ENCODE measurements at places on chromosomes 1 and 21. TPM values are rescaled to one million over a fixed set of nuclear protein-coding genes. Genes with fewer than 3 reads are reported as not detected.

DNA sequence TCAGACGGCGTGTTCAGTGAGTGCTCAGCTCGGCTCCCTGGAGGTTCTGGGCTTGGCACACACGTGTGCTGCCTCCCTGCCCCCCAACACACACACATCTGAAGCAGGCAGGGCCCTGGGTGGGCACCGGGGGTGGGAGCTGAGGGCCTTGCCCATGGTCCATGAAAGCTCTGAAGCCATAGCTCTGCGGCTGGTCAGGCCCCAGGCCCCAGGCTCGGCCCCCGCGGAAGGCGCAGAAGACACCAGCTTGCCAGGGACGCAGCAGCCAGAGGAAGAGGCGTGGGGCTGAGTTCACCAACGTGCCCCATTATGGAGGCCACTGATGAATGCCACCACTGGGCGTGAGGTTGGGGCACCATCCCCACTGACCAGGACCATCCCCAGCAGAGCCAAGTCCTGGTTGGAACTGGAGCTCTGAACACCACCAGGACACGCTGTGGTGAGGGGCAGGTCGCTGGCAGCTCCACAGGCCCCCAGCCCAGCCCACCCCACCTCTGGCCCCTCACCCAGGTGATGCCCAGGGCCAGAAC lies 4.2 kb downstream of the AURKAIP1 start:
- no peak for DNase-seq

Gene NKAIN1
- not detected for total RNA-seq

DNA sequence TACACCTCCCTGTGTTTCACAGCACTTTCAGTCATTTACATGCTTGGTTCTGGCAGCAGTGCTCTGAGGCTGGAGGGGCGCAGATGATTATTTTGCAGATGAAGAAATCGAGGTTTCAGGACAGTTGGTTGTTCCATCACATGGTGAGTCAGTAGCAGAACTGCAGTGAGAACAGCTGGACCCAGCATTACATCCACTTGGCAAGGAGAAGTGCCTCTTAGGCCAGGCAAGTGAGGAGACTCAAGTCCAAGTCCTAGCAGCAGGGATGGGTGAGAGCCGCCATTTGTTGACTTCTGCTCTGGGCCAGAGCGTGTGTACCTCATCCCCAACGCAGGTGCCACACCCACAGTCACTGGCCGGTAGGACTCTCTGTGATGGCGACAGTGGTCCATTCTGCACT lies 26.8 kb upstream of the EPHA8 start:
- DNase-seq = no peak

DNA sequence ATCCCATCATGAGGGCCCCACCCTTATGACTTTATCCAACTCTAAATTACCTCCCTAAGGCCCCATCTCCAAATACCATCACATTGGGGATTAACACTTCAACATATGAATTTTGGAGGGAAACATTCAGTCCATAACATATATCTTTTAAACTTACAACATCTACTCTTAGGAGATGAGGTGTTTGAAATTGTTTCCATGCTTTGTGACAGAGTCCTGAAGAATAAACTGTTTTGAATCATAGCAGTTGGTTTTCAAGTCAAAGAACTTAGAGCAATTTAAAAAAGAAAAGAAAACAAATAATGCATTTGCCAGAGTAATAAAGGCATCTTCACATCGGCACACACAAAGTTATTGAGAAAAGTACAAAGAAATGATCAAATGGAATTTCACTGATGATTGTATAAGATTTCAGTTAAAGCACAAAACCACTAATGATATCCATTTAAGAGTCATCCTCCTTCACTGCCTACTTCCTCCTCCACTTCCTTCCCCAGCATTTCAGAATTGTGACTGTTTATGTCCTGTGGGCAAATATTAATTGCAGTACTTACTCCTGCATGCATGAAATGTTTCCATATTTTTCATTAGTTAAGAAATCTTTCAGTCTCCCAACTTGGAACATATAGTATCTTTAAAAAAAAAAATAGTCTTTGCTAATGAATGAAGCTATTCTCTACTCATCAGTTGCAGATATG lies 202.0 kb downstream of the LRRC40 start:
- DNase-seq = no peak

Gene C1orf56
- total RNA-seq = 2.4 TPM

DNA sequence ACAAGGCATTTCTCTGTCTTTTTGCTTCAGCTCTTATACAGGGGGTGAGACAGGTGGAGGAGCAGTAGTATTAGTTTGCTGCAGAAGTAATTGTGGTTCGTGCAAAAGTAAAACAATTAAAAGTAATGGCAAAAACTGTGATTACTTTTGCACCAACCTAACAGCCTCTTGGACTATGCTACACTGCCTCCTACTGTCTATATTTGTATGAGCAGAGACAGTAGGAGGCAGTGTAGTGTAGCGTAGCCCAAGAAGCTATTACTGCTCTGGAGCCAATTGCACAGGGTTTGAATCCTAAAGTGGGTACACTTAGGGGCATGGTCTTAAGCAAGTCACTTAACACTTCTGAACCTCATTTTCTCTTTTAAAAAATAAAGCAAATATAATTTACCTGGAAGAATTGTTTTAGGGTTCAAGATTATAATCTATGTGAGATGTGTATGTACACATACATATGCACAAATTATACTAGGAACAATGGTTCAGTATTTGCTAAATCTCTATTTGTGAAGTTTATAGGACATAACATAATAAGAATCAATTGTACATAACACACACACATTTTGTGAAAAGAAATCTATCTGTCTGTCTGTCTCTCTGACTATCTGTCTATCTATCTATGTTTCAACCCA lies 103.8 kb downstream of the BRINP3 start:
- no peak for DNase-seq

DNA sequence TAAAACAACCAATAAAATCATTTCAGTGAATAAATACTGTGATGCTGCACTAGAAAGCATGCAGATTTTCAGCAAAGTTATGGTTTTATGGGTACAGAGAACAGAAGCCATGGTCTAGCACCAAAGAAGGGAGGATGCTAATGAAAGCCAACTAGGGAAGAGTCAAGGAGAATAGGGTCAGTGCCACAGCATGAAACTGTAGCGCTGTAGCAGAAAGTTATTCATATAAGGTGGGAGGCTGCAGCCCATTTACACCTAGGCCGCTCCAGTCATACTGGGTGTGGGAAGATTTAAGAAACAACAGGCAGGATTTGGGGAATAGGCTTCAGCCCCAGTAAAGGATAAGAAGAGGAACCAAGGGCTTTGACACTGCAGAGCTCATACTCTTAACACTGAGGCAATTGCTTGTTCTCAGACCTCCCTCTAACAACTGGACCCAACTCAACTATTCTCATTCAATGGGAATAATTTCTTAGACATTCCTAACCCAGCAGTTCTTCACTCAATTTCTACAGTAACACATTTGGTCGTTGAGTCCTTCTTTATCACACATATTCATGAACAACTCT lies 4.4 kb downstream of the IFI16 start:
- no peak for DNase-seq

Data from glomerular endothelial cell (primary cell).